Common myeloid progenitor, CD34-positive (primary cell): ENCODE measurements at places on chromosomes 7 and 10.
A peak's percentile ranks its signal among the peaks of the same experiment; 100 is the strongest.

GRCh38 chr10:123103944-123104343, 31.8 kb upstream of the HMX3 start:
- no peak for DNase-seq

GRCh38 chr7:39733881-39734632, 110.7 kb downstream of the RALA start:
- DNase-seq, result peak; percentile 68

GRCh38 chr10:71814922-71815411, 36.1 kb downstream of the PSAP start:
- DNase-seq, result no peak

DNA sequence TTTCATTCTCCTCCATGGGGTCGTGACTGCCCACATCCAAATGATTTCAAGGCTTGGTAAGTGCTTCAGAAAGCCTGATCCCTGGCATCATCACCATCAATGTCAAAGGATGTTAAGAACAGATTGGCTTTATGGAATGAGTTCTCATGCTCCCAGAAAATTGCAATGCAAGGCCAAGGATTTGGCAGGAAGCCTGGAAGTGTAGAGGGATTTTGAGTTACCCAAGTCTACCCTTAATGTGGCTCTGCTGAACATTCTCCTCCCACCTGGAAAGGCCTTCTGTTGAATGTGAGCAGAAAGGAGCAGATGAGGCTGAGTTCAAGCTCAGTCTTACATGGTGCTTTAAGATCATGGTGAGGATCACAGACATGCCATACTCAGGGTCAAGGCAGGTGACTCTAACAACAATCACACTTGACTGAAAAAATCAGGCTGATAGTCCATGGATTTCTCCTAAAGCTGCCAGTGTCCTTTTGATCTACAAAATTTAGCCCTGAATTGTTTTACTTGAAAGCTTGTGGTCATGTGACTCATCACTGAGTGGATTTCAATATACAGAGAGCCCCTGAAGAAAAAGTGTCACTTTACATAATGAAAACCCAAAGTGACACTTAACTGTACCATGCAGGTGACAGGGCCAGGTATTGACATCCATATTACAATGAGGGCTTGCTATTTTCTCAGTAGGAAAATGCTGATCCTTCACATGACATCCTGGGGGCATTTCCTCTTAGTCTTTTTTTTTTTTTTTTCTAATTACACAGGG, 111.1 kb upstream of the PDLIM1 start:
- no peak for DNase-seq
